ENCODE measurements at places on chromosomes 4 and X.

- no peak for DNase-seq
Measured at GRCh38 chr4:184262901-184263300, 45.2 kb upstream of the ENPP6 start.

DNA sequence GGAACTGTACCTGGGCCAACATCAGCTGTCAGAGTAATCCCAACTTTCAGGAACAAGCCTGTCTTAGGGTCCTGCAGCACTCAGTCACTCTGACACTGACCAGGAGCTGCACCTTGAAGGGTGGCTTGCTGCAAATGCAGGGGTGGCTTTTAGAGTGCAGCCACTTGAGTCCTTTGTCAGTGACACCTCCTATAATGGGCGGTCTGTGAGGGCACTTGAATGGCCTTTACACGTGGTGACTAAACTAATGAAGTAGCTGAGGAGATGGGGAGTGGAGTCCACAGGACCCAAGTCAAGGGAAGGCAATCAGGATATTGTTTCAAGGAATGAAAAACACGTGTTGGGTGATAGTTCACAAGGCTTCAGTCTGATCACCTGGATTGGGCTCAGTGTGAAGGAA lies 11.1 kb upstream of the LNX1 start:
- DNase-seq, result no peak

DNA sequence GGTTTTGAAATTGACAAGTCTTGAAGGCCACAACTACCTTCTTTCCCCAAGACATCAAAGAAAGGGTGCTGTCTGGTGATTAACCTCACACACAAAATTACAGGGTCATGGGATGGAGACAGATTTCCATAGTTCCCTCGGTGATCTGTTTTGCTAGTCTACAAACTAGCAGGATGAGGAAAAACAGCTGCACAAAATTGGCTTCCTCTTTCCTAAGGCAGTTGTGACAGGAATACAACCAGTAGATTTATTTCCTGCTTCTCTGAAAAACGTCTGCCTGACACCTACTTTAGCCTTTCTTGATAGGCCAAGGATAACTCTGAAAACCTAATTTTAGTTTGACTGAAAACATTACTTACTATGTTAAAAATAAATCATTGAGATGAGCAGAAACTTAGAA lies 39.6 kb downstream of the DKK2 start:
- DNase-seq, result no peak

GRCh38 chr4:80049402-80049801 lies 23.6 kb downstream of the ANTXR2 start:
- no peak for DNase-seq

- DNase-seq, result no peak
Measured at GRCh38 chr4:75494563-75494962, 19.6 kb downstream of the RCHY1 start.

GRCh38 chr4:169803413-169803812 lies 45.7 kb upstream of the HPF1 start:
- no peak for DNase-seq

DNA sequence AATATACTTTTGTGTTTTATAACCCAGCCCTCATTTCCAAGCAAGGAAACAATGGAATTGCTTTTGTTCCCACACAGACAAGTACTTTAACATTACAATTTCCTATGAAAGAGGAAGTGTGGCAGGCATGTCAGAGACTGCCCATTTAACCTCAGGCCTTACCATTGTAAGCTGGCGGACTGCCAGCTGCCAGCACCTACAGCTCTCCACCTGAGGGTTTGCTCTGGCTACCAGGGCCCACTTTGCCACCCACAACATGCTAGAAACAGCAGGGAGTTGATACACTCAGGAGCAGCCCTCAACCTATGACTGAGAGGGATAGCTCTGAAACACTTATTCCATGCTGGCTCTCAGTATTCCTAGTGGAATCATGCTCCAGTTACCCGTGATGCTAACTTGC lies 152.3 kb upstream of the PRDX4 start:
- no peak for DNase-seq

DNA sequence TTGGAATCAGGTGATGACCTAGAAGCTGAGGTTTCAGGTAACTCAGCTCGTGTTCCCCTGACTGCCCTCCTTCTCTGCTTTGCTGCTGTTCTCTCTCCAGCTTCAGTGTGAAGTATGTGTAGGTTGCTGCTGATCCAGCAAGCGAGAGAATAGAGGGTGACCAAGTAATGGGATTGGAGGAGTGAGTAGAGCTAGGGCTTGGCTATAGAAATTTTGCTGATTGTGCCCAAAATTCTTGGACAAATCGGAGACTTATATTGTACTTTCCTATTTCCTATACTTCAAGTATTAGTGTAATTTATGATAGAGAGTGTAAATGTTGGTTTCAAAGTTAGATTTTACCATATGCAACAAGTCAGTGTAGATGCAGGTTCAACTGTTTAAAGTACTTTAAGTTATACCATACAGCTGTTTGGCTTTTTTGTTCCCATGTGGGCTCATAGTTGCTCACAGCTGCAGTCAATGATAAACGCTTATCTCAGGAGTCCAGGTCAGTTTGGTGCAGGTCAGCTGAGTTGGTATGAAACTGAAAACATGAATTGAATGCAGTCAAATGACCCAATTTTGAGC lies 48.0 kb downstream of the RAPGEF2 start:
- no peak for DNase-seq

DNA sequence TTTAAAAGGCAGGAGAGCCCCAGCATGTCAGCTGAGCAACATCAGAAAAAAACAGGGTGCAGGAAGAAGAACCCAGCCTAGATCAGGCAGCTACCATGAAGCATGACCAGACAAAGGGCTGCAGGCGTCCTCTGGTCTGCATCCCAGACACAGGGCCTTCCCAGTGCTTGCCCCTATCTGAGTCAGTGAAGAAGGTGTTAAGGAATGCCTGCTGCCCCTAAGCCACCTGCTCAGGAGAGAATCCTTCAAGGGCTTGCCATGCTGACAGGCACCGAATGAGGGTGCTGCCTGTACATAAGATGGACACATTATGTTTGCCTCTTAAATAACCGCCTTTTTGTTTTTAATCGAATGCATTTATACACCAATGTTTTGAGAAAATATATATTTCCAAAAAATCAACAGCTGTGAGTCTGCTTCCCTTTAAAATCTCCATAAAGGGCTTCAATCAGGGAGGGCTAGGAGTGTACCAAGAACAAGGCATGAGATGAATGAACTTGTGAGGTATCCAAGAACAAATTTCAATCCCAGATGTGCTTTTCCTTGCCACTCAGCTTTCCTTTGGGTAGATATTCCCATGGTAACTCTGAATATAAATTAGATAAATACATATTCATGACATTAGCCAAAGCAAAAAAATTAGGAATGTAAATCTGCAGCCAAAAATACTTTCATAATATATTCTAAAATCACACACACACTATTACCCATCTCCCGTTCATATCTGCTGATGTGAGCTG lies 85.1 kb downstream of the SLC9A7 start:
- no peak for DNase-seq

DNA sequence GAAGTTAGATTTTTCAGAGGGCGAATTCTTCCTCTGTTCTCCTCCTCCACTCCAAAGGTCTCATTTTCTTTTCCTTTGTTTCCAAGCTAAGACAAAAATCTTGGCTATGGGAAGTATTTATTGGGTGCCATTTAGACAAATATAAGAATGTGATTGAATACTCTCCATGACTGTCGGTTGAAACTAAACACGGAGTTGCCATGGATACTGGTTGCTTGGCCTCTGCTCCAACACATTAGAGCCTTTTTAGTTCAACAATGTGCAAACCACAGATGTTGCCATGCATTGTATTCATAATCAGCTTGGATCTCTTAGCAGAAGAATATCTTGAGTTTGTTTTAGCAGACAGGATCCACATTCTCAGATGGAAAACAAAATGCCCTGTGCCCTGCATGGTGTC lies 366.5 kb upstream of the LCORL start:
- DNase-seq, result no peak

DNA sequence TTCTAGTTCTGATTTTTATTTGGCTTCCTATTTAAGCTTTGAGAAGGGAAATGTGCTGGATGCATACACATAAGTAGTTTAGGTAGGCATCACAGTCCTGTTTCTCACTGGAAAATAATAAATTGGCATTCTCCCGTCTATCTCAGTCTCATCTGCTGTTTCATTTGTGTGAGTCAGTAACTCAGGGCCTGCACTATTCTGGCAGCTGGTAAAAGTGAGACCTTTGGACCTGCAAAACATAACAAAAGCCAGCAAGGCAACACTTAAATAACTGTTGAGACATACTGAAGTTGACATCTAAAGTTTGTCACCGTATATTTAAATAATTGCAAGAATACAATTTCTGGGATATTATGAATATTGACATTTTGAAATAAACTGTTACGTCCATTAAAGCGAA lies 8.6 kb upstream of the UBQLN2 start:
- DNase-seq, result no peak

- DNase-seq, result no peak
Measured at GRCh38 chr4:93809773-93810172, 18.8 kb upstream of the ATOH1 start.

- DNase-seq, result no peak
Measured at GRCh38 chrX:109830704-109831206, 97.7 kb upstream of the ACSL4 start.

DNA sequence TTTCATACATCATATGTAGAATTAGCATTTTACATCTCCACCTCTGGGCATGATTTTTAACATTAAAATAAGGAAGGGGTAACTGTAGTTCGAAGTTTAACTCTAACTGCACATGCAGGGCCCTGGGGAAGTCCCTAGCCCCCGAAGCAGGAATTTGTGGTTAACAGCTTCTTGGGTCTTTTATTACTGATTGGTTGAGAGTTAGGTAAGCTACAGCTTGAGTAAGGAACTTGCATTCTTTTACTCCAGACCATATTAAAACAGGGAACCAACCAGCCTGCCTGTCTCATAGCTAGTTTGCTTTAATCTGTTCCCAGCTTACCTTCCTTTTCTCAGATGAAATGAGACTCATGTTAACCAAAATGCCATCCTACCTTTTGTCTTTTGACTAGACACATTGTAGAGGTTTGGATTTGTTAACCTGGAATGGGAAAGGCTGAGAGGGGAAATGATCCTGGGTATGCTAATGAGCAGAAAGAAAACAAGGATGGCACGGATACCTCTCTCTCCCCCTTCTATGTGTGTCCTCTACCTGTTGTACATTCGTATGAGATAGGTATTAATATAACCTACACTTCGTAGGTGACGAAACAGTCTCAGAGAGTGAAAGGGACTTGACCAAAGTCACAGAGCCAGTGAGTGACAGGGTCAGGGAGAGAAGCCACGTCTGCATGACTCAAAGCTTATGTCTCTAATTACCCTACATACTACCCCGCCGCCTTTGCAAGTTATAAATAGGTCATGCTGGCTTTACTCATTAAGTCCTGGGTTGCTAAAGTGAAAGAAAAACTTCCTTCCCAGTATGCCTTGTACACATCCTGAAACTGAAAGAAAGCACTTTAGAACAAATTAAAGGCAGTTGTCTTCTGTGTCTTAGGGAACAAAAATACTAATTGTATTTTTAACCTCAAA lies 119.5 kb upstream of the AFF2 start:
- peak; percentile 16 for DNase-seq

GRCh38 chr4:73460913-73461522 lies 20.5 kb upstream of the AFM start:
- no peak for DNase-seq

Data from activated CD8-positive, alpha-beta memory T cell treated with anti-CD3 and anti-CD28 coated beads for 4 hours (primary cell).